ENCODE measurements at places on chromosomes 7 and 10. TPM values are rescaled to one million over a fixed set of nuclear protein-coding genes. Genes with fewer than 3 reads are reported as not detected.

DNA sequence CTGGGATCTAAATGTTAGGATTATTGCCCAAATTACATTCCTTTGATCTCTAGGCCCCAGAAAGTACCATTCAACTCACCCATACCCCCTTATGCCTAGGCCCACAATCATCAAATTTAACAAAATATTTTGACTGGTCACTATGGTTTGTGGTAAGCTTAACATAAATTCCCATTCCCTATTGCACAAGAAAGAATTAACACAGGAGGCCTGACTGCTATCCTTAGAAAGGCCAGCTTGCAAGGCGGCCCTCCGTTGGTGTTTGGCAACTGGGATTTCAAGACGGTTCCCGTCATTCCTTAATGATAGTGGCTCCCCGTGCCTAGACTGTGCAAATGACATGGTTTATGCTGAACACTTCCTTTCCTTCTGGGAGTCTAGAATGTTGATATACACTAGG lies 29.6 kb downstream of the ARHGAP21 start:
- no peak for DNase-seq

DNA sequence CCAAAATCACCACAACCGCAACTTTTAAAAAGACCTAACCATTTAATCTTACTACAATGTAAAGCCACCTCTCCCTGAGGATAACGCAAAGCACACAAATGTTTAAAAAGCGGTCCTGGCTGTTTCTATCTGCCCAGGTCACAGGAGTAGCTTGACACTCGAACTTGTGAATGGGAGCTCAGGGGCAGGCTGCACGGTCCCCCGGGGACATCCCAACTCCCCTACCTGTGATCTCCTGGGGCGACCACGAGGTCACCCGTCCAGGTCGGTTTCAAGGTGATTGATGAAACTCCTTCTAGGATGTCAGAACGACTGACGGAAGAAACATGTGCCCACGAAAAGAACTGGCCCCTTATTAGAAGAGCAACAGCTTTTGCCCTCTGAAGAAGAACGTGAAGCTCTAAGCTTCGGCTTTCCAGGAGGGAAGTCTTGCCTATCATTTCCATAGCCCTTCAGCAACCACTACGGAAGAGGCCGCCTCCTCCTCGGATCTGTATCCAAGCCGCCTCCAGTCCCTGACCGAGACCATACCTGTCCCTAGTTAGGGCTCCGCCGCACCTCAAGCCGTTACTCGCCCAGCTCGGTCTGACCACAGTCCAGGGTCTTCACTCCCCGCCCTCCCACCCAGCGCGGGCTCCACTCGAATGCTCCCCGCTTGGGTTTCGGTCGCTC lies 459 bp downstream of the CYCS start:
- no peak for DNase-seq

- DNase-seq, result no peak
These were observed 212.5 kb downstream of the EMX2 start for GRCh38 chr10:117754770-117755658.

DNA sequence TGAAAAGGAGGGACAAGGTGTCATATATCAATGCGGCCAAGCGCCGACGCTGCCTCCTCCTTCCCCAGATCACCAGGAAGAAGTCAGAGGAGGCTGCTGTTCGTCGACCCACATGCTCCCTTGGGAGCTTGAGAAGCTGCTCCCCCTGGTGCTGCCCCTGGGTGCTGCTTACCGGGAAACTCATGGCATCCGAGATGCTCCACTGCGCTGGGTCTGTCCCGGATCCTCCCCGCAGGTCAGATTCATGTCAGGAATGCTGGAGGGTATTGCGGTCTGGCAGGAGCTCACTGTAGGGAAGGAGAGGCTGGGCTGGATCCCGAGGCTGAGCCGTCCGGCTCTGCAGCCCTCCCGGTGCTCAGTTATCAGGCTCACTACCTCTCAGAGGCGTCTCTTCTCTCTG lies 123.7 kb upstream of the FAM20C start:
- DNase-seq, result no peak

GRCh38 chr10:43137717-43138020 lies 576 bp upstream of the CSGALNACT2 start:
- DNase-seq, result peak; percentile 7

DNA sequence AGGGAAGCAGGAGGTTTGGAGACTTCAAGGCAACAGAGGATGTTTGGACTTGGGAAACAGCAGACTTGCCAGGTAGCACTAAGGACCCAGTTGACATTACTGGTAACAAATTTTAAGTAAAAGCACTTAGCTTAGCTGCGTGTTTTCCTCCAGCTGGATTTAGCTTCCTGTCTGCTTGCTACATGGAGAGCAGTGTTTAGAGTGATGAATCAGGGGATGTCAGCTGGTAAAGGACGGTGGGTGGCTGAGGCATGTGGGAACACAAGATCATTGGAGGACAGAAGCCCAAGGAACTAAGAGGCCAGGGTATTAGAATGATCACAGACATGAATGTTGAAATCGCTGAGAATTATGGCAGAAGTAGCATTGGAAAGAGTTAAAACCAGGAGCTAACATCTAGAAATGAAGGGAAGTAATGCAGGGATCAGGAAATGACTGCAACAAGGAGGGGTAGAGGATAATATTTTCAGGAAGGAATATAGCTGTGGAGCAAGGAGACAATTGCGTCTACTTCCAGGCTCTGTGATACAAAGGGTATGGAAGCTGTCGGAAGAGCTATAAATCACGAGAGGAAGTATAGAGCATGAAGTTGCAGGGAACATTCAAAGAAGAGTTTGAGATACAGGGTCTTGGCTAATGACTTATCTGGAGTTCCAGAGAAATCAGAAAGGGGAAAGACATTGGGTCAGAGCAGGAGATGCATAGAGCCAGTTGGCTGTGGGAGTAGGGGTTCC lies 34.4 kb downstream of the CALD1 start:
- DNase-seq, result no peak

- DNase-seq, result no peak
These were observed 268.0 kb downstream of the DNAJB6 start for GRCh38 chr7:157604661-157605381.

GRCh38 chr10:23331567-23332301 lies 12.9 kb downstream of the C10orf67 start:
- no peak for DNase-seq

GRCh38 chr7:114979388-114979787 lies 57.5 kb downstream of the MDFIC start:
- no peak for DNase-seq

DNA sequence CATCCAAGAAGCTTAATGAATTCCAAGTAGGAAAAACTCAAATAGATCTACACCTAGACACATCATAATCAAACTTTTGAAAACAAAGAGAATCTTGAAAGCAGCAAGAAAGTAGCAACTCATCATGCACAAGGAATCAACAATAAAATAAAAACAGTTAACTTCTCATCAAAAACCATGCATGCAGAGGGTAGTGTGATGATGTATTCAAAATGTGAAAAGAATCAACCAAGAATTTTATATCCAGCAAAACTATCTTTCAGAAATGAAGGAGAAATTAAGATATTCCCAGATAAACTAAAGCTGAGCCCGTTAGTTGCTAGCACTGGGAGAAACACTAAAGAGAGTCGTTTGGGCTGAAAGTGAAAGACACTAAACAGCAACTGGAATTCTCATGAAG lies 4.3 kb upstream of the PARP12 start:
- DNase-seq, result no peak

DNA sequence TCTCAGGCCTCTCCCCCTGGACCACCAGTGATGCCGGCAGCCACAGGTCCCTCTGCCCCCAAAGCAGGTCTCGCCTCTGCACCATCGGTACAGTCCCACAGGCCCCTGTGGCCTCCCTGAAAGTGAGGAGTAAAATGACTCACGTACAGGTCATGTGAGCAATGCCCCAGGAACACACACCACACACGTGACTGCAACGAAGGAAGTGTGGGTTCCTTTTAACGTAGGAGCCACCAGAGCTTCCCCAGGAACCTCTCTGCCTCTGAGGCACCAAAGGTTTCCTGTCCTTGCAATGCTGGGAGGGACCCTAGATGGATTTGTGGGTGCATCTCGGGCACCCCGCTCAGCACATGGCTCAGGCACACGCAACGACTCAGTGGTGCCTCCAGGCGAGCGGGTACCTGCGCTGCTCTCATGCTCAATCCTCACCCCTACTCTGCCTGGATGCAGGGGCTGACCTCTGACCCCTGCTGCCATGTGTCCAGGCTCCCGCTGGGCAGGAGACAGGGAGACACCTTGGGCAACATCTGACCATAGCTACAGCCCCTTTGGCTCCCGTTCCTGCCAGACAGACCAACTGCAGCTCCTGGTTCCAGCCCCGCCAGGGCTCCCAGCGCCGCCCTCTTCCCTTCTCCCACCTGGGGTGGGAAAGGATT lies 120.7 kb downstream of the PRKAG2 start:
- DNase-seq, result no peak

DNA sequence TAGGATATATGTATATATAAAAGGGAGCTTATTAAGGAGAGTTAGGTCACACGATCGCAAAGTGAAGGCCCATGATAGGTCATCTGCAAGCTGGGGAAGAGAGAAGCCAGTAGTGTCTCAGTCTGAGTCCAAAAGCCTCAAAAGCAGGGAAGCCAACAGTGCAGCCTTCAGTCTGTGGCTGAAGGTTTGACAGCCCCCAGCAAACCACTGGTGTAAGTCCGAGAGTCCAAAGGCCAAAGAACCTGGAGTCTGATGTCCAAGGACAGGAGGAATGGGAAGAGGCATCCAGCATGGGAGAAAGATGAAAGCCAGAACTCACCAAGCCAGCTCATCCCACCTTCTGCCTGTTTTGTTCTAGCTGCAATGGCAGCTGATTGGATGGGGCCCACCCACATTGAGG lies 88.9 kb upstream of the TBX20 start:
- DNase-seq, result no peak

GRCh38 chr10:77285529-77286182 lies 352.0 kb downstream of the KCNMA1 start:
- no peak for DNase-seq

DNA sequence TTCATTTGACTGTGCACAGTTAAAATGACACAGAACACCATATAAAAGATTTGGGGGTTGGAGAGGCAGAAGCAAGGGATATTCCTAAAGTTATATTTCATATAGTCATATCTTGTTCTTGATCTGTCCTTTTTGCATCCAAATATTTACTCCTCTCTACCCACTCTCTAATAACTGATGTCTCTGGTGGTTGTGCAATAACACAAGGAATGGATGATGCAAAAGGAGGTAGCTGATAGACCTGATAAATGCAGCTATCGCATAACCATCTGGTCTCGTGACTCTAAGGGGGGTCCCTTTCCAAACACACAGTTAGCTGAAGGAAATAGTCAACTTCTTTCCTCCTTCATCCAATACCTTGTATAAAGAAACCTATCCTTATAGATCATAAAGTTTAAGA lies 123.1 kb downstream of the POLR1F start:
- DNase-seq, result no peak

- no peak for DNase-seq
These were observed 5.1 kb downstream of the UBE2H start for GRCh38 chr7:129947701-129948100.

GRCh38 chr7:121139427-121139826 lies 150.9 kb downstream of the CPED1 start:
- no peak for DNase-seq

- peak; percentile 23 for DNase-seq
These were observed at the start of gene GNG11 for GRCh38 chr7:93921607-93922566. GNG11 (plus strand) TSS chr7:93921735; CDS start chr7:93922138, 403 bp downstream.

DNA sequence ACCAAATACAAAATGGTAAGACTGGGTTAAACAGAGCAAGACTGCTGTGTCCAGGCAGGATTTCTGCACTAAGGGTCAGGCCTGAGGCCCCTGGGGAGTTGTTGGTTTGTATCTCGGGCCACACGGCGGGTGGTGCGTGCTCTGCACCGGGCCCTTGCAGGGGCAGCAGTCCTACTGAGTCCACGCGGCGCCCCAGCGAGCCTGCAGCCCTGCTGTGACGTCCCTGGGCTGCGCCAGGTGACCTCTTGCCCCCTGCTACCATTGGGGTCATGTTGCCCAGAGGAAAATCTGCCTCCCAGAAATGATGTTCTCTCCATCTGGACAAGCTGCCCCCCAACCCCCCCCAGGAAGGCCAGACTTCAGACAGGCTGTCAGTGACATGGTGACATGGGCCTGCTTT lies 281.5 kb downstream of the CELF2 start:
- no peak for DNase-seq

Gene TRPV5
- polyA plus RNA-seq, result not detected

Gene CALHM3
- not detected for polyA plus RNA-seq

Gene UPK3B
- 11.8 TPM for polyA plus RNA-seq

Gene SLIT1
- polyA plus RNA-seq, result 0.19 TPM

Gene ADARB2
- polyA plus RNA-seq, result 1.0 TPM
